ENCODE measurements at places on chromosomes 5 and 9.

GRCh38 chr5:90174236-90174635 lies 235.3 kb downstream of the CETN3 start:
- no peak for DNase-seq

GRCh38 chr5:174520420-174521396 lies 203.7 kb upstream of the MSX2 start:
- DNase-seq, result no peak

GRCh38 chr9:10701906-10702305 lies 89.1 kb upstream of the PTPRD start:
- no peak for DNase-seq

DNA sequence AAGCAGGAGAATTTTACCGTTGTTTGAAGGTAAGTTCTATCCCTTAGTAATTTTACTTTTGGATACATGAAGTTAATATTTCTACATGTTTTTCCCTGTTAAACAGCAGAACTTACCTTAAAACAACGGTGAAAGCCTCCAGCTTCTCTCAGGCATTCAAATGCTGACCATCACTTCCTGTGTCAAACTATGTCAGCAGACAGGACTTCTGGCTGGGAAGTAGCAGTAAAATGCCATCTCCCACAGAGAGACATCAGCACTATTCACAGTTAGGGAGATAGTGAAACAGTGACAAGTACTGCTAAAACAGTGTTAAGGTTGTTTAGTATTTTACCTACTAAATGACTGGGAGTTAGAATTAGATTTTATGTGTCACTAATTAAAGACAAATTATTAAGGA lies 34.2 kb upstream of the GOLGA1 start:
- DNase-seq, result no peak

GRCh38 chr5:132871459-132872284 lies 1.8 kb upstream of the LEAP2 start:
- no peak for DNase-seq

GRCh38 chr9:122572456-122572855 lies 10.7 kb downstream of the OR1L8 start:
- no peak for DNase-seq
